ENCODE measurements at places on chromosomes 6 and 20.
A peak's percentile ranks its signal among the peaks of the same experiment; 100 is the strongest.

DNA sequence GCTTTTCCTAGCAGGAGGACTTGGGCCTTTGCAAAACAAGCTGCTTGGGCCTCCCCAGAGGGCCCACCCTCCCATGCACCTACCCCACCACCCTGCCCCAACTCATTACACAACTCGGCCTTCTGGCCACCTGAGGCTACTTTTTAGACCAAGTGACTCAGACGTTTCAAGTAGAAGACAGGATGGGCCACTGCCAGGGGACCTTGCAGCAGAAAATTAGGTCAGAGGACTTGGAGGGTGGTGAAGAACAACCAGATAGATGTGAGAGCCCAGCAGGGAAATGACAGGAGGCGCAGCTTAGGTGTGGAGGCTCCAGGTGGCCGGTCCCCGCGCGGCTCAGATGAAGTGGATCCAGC lies 1.4 kb downstream of the PPP1R3D start:
- DNase-seq = no peak

- no peak for DNase-seq
Observed at GRCh38 chr20:60211618-60212463, 253.6 kb downstream of the CDH26 start.

- DNase-seq = no peak
Observed at GRCh38 chr6:43492673-43493072, 15.3 kb downstream of the TJAP1 start.

- peak; percentile 6 for DNase-seq
Observed at GRCh38 chr20:32521780-32522525, 63.2 kb downstream of the NOL4L start.

GRCh38 chr20:21289651-21290050 lies 13.5 kb upstream of the XRN2 start:
- DNase-seq = no peak

DNA sequence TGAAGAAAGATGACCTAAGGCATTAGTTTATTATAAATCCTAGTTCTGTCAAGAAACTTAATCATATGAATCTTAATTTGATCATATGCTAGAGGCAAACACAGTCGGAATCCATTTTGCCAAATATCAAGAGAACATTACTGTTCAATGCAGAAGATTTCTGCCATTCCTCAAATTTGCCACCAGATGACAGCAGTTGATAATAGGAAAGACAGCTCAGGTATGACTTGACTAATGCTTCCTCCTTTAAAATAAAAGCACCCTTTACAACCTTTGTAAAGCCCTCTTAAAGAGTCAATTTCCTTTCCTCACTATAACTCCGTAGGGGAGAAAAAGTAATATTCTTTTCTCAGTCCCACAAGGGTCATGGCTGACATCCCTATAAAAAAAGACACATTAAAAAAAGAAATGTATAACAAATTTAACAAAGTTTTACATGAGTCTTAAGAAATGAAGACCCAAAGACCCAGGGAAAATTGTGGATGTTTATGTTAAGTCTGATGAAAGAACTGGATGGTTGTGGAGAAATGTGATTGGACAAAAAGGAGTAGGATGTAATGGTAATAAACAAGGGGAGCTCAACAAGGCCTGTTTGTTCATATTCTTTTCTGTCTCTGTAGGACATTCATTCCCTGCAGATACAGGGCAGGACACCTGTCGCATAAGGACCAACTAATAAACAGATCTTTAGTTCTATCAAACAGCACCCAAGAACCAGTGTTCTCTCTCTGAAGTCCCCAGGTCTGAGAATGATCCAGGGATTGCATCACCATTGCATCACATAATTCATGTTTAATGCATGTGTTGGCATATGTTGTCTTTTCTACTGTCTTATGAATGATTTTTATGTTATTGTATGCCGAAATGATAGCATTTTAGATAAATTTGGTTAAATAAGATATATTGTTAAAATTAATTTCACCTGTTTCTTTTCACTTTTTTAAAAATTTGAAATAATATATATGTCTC lies 23.0 kb upstream of the IL17A start:
- no peak for DNase-seq

- no peak for DNase-seq
Observed at GRCh38 chr20:6079016-6079415, 25.2 kb upstream of the LRRN4 start.

DNA sequence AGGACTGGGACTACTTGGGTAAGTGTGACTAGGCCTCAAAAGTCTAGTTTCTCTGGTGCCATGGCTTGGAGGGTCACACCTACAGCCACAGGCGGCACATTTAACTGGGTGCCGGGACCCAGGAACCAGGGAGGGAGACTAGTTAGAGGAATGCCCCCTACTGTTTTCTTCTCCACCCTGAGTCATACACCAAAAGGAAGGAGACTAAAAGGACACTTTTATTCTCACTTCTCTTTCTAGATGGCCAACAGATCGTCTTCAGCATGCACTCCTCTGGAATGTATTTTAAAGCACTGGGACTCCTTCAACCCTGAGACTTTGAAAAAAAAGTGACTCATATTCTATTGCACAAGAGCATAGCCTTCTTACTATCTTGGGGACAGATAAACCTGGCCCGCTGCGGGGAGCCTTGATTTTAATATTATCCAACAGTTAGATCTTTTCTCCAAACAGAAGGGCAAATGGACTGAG lies 33.4 kb downstream of the PLN start:
- no peak for DNase-seq

GRCh38 chr20:47809161-47809960 lies 24.1 kb upstream of the SULF2 start:
- DNase-seq = no peak

DNA sequence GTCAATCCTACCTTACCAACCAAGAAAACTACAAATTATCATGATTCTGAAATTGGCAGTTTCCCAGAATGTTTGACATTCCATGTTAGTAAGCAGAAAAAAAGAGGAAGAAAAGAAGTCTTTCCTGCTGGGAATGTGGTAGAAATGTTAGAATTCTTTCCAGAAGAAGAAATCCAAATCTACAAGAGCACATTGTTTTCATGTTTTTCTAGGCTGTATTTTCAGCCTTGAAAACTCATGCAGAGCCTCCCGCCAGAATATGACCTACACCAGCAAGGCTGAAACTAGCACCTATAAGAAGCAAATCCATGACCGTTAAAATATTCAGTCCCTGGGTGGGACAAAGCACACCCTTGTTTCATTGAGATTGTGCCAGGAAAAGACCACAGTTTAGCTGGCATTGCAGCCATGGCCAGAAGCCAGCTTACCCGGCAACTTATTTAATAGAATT lies 259.4 kb downstream of the GJA1 start:
- no peak for DNase-seq

DNA sequence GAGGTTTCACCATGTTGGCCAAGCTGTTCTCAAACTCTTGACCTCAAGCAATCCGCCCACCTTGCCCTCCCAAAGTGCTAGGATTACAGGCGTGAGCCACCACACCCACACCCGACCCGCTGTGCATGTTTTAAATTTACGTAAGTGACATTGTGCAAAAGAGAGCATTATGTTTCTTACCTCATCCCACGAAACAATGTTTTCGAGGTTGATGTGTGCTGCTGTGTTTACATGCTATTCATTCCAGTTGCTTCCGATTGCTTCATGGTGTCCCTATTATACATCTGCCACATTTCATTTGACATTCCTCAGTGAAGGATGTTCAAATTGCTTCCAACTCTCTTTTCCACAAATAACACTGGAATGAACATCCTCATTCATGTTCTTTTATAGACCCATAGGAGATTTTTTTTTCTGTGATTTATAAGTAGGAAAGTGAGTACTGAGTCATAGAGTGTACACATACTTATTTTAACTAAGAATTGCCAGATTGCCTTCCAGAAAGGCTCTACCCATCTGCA lies 403.9 kb upstream of the JARID2 start:
- DNase-seq = no peak

- no peak for DNase-seq
Observed at GRCh38 chr6:2514965-2515543, 235.7 kb downstream of the MYLK4 start.

DNA sequence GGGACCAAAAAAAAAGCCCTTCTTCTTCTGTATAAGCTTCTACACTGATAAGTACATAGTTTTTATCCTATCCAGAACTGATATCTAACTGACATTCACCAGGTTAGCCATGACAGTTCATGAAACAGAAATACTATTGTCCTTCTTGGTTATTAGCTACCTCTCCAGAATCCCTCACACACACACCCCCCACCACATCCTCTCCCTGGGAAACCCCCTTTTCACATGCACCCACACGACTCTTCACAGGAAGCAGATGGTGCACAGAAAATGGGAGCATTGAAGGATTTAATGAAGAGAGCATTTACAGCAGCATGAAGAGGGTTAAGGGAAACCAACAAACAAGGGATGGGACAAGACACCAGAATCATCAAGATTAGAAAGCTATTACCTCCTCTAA lies 88.9 kb downstream of the FHL5 start:
- no peak for DNase-seq

- no peak for DNase-seq
Observed at GRCh38 chr6:163197839-163198238, 216.7 kb upstream of the QKI start.

- DNase-seq = peak; percentile 76
Observed at GRCh38 chr6:9250852-9251251, 815.5 kb upstream of the SLC35B3 start.

GRCh38 chr6:145260484-145261175 lies 474.7 kb downstream of the EPM2A start:
- DNase-seq = no peak

GRCh38 chr20:2301164-2301622 lies 5.4 kb downstream of the TGM3 start:
- DNase-seq = no peak

DNA sequence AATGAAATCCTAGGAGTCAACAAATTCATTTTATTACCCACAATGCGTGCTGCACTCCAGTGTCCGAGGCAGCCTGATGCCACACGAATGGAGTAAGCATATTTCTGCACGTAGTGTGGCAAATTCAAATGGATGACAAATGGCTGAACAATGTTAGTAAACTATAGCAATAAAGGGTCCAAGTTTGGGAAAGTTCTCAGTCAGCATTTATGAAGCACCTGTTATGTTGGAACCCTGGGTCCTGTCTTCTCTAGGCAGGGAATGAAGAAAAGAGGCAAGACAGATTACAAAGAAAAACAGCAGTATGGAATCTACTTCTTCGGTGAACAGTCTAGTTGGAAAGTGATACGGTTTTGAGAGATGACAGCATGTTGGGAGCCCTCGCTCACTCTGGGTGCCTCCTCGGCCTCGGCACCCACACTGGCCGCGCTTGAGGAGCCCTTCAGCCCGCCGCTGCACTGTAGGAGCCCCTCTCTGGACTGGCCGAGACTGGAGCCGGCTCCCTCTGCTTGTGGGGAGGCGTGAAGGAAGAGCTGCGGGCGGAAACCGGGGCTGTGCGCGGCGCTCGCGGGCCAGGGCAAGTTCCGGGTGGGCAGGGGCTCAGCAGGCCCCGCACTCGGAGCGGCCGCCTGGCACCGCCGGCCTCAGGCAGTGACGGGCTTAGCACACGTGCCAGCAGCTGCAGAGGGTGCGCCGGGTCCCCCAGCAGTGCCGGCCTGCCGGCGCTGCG lies 4.8 kb upstream of the RANBP9 start:
- DNase-seq = no peak

DNA sequence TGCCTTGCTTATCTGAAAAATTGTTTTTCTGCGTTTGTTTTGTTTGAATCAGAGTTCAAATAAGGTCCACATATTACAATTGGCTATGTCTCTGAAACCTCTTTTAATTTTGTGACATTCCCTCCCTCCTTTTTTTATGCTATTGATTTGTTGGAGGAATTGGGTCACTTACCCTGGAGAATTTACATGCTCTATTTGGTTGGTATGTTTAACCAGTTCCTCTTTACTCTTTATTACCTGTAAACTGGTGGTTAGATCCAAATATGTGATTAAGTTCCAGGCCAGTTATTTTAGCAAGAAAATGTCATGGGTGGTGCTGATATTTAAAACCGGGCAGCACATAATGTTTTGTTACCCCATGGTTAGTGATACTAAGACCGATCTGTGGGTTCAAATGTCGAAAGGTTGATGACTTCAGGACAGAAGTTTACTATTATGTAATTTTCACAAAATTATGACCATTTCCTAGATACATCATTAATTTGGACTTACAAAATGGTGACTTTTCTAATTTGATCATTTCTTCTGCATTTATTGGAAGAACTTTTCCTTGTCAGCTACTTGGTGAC lies 77.3 kb downstream of the KIZ start:
- DNase-seq = no peak

DNA sequence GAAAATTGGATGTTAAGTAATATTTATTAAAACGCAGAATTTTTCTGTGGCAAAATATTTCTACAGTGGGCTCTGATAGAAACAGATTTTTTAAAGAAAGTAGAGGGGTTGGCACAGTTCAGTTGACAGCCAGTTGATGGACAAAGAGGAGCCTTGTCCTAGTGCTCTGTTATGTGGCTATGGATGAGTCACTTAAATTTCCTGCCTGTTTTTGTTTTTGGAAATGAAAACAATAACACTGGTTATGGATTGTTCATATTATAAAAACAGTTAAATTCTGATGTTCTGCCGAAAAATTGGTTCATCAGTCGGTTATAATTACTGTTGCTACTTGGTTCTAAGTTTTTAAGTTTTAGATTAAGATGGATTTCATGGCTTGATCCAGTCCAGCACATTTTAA lies 42.8 kb downstream of the MYO6 start:
- DNase-seq = no peak

GRCh38 chr6:99393366-99393697 lies 663 bp downstream of the COQ3 start:
- DNase-seq = no peak

GRCh38 chr6:38549180-38549579 lies 90.5 kb downstream of the BTBD9 start:
- DNase-seq = no peak
